Naive thymus-derived CD4-positive, alpha-beta T cell (primary cell): ENCODE measurements at places on chromosomes 2 and 18. TPM values are rescaled to one million over a fixed set of nuclear protein-coding genes. Genes with fewer than 3 reads are reported as not detected.

MAP3K19 gene
- not detected for total RNA-seq

EFR3B gene
- total RNA-seq: 0.05 TPM

NYAP2 gene
- not detected for total RNA-seq

AQP12A gene
- total RNA-seq: not detected

ANO7 gene
- total RNA-seq: 0.27 TPM

POTEI gene
- not detected for total RNA-seq

GNLY gene
- 84.7 TPM for total RNA-seq

MYOM1 gene
- 5.6 TPM for total RNA-seq

KCNJ13 gene
- not detected in 2 replicates for total RNA-seq

PDCD1 gene
- total RNA-seq: not detected

SERPINB7 gene
- not detected for total RNA-seq

ACKR3 gene
- 6.2 TPM for total RNA-seq

GATA6 gene
- 0.44 TPM for total RNA-seq

BARD1 gene
- 5.7 TPM for total RNA-seq

LRP2 gene
- not detected for total RNA-seq

DCC gene
- not detected for total RNA-seq

CCDC74B gene
- 0.73 TPM for total RNA-seq

LAMA3 gene
- not detected for total RNA-seq

GAREM2 gene
- 8.4 TPM for total RNA-seq

SCN7A gene
- total RNA-seq: not detected

HRH4 gene
- total RNA-seq: 3.7 TPM

TTC31 gene
- 35.9 TPM for total RNA-seq

SLC9A4 gene
- total RNA-seq: 0.05 and 0.10 TPM in 2 replicates

DNER gene
- total RNA-seq: not detected

MAL gene
- 124 TPM for total RNA-seq

ZNF892 gene
- total RNA-seq: 1.7 TPM

TMEM182 gene
- 2.5 and 4.1 TPM in 2 replicates for total RNA-seq

PTPN2 gene
- total RNA-seq: 78.2 TPM

NPHP1 gene
- 0.49 TPM for total RNA-seq

PIGN gene
- 29.8 TPM for total RNA-seq

ADD2 gene
- 7.7 TPM for total RNA-seq

REG1B gene
- total RNA-seq: not detected

RTP5 gene
- total RNA-seq: not detected

SLC39A6 gene
- total RNA-seq: 16.6 TPM

SOCS6 gene
- total RNA-seq: 4.2 TPM

NAT8 gene
- not detected for total RNA-seq

CDH20 gene
- total RNA-seq: not detected in 2 replicates

SCYGR6 gene
- total RNA-seq: not detected

GBX2 gene
- total RNA-seq: not detected

DYNAP gene
- total RNA-seq: not detected

HOXD13 gene
- not detected in 2 replicates for total RNA-seq

MARCHF4 gene
- total RNA-seq: not detected

PAX3 gene
- not detected for total RNA-seq

KLHL14 gene
- total RNA-seq: not detected

POMC gene
- 4.2 and 4.8 TPM in 2 replicates for total RNA-seq

RHOB gene
- total RNA-seq: 61.4 TPM

TMEM169 gene
- total RNA-seq: 5.1 TPM

CRYGB gene
- total RNA-seq: not detected

TUBB8B gene
- not detected for total RNA-seq

CD28 gene
- 212 TPM for total RNA-seq

GAL3ST2 gene
- total RNA-seq: 0.37 TPM

TNFRSF11A gene
- total RNA-seq: 0.19 TPM

CD207 gene
- total RNA-seq: 0.27 TPM

CCDC138 gene
- 6.2 TPM for total RNA-seq

VSNL1 gene
- total RNA-seq: not detected

TGFBRAP1 gene
- total RNA-seq: 19.1 and 19.3 TPM in 2 replicates

SLC4A5 gene
- 2.0 and 2.4 TPM in 2 replicates for total RNA-seq

DNAJC10 gene
- 35.9 TPM for total RNA-seq

PLB1 gene
- 1.1 and 1.2 TPM in 2 replicates for total RNA-seq
